AG04450 (cell line): ENCODE measurements at places on chromosomes 1 and 21.

DNA sequence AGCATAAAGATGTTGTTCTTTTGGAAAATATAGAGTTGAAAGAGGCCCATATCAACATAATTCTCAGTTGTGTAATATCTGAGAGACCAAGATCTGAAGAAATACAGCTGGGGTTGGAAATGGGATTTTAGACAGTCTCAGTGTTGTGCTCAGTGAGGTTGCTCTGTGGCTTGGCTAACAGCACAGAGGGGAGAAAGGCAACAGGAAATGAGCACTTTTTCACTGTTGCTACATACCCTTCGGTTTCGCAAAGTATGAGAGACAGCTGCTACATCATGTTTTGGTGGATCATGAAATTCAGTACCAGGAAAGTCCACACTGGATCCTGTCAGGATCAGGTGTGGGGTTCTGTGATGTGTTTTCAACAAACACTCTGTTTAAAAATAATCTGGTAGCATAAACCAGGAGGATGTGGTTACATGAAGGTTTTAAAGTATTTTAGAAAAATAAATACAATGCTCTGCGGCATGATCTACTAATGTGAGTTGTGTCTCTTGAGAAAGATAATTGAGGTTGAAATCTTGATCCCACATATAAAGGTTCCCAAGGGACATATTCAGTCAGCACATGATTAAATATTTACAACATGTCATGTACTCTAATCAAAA, 7.0 kb upstream of the GPR88 start:
- DNase-seq, result peak; percentile 37

GRCh38 chr1:105838071-105838470, 1218.4 kb upstream of the PRMT6 start:
- no peak for DNase-seq

GRCh38 chr1:222233444-222234158, 314.3 kb downstream of the HHIPL2 start:
- no peak for DNase-seq

- peak; percentile 47 for DNase-seq
These were observed 127.5 kb downstream of the UCK2 start for GRCh38 chr1:165954940-165955339.

DNA sequence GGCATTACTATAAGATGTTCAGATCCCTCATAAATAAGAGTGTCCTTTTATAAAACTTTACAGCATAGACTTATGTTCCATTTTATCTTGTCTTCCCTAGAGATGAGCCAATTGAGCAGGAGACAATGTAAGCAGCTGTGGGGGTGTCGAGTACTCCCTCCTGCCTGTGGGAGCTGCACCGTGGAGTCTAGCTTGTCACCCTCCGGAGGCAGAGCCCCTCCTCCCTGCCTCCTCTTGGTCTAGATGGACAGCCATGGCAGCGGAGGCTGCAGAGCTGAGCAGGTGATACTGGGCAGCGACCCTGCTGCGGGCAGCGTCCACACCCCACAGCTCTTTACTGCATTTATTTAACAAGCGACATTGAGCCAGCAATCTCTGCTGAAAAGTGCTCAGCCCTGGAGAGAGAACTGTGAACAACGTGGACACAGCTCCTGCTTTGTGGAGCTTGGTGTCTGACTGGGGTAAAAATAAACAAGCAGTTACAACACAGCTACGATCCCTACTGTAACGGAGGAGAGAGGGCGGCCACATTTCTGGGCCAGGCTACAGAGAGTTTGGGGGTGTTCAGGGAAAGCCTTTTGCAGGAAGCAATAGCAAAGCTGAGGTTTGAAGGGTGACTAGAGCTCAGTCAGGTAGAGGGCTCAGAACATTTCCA, 12.8 kb upstream of the KIF21B start:
- DNase-seq, result no peak

DNA sequence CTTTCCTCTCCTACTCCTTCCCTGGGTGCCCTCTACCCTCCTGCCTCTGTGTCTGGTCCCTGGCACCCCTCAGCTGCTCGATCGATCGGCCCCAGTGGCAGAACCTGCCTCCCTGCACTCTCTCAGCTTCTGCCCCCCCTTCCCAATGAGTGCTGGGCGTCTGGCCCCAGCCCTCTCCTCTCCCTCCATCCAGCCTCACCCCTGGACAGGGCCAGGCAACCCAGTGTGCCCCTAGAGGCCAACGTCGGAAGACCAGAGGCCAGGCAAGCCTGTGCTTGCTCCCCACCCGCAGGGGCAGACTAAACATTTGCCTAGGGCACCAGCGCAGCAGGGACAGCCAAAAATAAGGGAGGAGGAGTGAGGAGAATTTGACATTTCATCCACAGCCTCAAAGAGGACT, 43.5 kb downstream of the LGR6 start:
- DNase-seq, result no peak

- no peak for DNase-seq
These were observed 29.1 kb upstream of the SCCPDH start for GRCh38 chr1:246695136-246695535.

- DNase-seq, result no peak
These were observed 52.4 kb upstream of the SLC2A1 start for GRCh38 chr1:43011020-43011419.

DNA sequence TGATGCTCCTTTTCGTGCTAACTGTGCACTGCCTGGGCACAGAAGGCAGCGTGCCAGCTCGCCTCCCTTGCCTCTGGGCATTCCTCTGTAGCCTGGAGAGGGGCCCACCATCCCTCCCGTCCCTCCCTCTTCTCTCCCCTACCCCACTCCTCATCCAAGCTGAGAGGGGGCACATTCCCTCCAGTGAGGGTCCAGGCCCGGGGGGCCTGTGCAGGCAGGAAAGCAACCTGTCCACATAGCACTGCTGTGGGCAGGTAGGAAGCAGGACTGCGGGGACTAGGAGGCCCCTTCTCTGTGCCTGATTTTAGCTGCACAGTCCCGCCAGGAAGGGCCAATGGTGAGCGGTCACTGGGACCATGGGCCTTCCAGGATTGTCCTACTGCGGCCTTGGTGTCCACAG, 10.3 kb upstream of the PKNOX1 start:
- no peak for DNase-seq

DNA sequence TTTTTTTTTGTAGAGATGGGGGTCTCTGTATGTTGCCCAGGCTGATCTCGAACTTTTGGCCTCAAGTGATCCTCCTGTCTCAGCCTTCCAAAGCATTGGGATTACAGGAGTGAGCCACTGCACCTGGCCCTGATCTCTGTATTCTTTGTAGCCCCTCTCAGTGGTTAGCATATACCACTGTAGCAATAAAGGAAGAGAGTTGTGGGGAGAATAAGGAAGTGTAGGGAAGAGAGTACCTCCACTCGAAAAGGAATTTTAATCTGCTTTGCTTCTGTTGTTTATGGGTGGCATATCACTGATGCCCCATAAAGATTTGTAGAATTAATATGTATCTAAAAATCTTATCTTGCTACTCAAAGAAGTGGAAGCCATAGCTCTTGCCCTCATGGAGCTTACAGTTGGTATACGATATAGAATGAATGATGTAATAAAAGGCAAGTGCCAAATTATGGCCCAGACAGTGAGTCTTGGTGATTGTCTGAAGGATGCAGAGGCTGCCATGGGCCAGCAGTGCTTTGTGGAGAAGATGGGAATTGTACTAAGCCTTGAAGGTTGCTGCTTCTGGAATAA, 96.0 kb downstream of the CLIC6 start:
- no peak for DNase-seq

GRCh38 chr1:12408662-12409061, 178.8 kb downstream of the VPS13D start:
- DNase-seq, result no peak

DNA sequence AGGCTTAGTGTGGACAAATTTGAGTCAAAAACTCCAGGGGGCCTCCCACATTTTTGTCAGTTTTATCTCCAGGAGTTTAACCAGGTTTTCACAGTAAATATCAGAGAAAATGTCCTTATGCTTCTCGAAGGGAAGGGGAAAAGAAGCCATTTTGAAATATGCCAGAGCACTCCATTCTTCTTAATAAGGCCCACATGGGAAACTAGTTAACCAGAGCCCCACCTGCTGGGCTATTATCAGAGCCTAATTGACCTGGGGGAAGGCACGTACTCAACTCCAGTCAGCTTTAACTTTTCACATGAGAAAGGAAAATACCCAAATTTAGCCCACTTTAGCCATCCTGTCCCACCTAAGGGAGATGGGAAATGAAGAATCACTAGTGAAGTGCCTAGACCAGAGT, 296.3 kb downstream of the PTBP2 start:
- no peak for DNase-seq

DNA sequence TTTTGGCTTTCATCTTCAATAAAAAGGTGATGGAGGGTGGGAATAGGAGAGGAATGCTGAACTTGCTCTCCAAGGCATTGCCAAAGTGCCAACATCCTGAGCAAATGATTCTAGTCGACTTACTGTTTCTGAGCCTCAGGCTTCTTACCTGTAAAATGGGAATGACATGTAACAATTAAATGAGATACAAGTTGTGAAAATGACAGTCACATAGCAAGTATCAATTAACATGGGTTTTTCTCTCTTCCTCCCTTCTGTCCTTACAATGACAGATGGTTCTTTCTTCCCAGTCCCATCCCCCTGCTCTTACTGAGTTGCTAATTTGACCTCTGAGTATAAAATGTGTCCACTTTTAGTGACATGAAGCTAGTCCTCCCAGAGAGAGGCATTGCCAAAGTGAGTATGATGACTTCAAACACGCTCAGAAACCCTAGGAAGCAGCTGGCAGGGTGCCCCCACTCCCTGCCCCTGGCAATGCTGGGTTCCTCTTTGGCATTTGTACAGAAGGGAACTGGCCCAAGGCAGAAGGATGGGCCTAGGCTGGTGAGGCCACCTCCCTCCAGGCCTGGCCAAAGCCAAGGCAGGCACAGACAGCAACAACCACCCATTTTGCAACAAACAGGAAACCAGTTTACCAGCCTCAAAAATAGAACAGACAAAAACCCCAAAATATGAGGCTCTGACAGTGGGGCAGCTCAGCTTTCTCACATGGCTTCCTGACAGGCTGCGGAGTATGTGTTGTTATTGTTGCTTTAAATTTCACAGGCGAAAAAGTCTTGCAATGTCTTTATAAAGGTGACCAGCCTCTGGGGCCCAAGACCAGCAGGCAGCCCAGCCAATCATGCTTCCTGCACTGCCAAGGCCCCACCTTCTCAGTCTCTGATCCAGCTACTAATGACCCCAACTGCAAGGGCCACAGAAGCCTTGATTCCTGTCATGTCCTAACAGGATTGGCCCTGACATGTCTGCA, 115.9 kb downstream of the HIVEP3 start:
- no peak for DNase-seq

- no peak for DNase-seq
These were observed 222.3 kb upstream of the SGIP1 start for GRCh38 chr1:66311628-66312027.

- DNase-seq, result peak; percentile 23
These were observed 21.8 kb downstream of the CHD1L start for GRCh38 chr1:147264158-147264768.

GRCh38 chr1:18160290-18160942, 52.8 kb downstream of the IGSF21 start:
- no peak for DNase-seq

- no peak for DNase-seq
These were observed 14.1 kb upstream of the LMNA start for GRCh38 chr1:156100205-156100995.

GRCh38 chr1:153340356-153340755, 8.3 kb downstream of the PGLYRP4 start:
- DNase-seq, result no peak

- DNase-seq, result no peak
These were observed 119.3 kb downstream of the CRYAA start for GRCh38 chr21:43287795-43288755.

DNA sequence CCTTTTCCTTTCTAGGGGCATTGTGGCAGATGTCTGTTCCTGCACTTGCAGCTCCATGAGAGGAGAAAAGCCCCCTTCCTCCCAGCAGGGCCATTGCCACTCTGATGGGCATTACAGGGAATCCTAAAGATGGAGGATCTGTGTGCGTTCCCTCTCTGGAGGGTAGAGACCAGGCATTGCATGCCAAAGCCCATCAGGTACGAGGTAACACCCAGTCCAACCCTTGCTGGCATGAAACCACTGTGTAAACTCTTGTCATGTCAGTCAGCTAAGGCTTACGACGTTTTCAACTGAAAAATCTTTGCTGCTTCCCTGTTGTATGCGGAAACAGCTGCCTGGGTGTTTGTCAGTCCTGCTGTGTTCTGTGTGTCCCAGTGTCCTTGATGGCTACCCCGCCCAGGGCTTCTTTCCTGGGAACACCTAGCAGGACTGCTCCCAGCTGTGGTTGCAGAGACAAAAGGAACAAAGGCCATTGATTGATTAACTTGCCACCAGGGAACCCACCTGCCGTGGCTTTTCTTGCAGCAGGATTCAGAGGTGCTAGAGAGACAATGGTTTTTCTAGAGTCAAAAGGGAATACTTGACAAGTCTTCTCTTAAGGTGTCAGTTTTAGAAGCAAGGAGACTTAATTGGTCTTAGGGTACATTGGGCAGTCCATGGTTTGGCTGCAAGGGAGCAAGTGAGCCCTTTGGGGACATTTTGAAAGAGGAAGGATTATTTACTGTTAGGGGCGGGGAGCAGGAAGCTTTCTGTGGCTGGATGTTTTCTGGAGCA, 24.6 kb downstream of the B3GALT5 start:
- DNase-seq, result no peak

GRCh38 chr1:224199679-224200078, 16.6 kb downstream of the DEGS1 start:
- DNase-seq, result no peak

- DNase-seq, result no peak
These were observed 30.9 kb downstream of the SELL start for GRCh38 chr1:169680377-169681019.

- DNase-seq, result peak; percentile 62
These were observed 58.0 kb downstream of the PUM1 start for GRCh38 chr1:31007462-31007991.

DNA sequence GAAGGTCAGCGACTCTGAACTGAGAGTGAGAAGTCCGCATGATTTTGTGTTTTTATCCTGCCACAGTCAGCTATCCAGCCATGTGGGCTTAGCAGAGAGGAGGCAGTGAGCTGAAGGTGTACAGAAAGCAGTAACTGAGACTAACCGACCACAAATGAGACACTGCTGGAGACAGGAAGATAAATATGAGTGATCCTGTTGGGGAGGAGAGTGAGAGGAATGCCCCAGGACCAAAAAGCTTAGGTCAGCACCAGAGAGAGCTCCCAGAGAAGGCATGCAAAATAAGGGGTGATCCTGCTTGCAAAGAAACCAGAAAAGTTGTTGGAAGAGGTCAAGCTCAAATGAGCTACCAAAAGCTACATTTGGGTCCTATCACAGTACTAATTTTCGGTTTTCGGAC, 63.7 kb downstream of the HLCS start:
- no peak for DNase-seq

GRCh38 chr1:43373066-43373940, 5.5 kb upstream of the ELOVL1 start:
- DNase-seq, result no peak

GRCh38 chr1:26855636-26856035, 7.3 kb upstream of the SFN start:
- DNase-seq, result no peak
